ENCODE measurements at places on chromosomes 7 and 10.

DNA sequence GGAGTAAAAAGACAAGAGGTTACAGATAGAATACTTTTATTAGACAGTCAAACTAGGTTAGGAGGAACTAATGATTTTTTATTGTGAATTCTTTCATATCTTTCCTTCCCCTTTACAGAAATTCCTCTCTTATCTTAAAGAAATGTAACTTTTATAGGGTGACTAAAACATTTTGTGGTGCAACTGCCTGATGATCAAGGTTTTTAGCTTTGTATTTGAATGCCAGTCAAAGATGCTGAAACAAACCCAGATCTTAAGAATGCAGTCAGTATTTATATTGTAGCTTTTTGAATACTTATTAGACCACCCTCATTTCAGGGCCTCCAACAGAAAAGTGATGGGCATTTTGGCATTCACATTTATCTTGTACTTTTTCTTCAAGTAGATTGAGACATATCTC, 27.4 kb downstream of the TAX1BP1 start:
- DNase-seq = no peak

DNA sequence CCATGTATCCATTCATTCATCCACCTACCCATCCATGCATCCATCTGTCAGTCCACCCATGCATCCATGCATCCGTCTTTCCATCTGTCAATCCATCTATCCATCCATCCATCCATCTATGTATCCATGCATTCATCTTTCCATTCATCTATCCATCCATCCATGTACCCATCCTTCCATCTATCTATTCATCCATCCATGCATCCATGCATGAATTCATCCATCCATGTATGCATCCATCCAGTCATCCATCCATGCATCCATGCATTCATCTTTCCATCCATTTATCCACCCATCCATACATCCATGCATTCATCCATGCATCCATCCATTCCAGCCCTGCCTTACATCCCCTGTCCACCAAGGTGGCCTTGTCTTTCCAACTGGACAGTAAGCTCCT, 45.7 kb downstream of the SORCS3 start:
- DNase-seq = no peak

- no peak for DNase-seq
Measured at GRCh38 chr7:135711139-135711469, 16.9 kb downstream of the SLC13A4 start.

GRCh38 chr7:152931633-152932032, 172.1 kb downstream of the ACTR3B start:
- DNase-seq = no peak

- DNase-seq = no peak
Measured at GRCh38 chr7:28483908-28484605, 71.7 kb downstream of the CREB5 start.

DNA sequence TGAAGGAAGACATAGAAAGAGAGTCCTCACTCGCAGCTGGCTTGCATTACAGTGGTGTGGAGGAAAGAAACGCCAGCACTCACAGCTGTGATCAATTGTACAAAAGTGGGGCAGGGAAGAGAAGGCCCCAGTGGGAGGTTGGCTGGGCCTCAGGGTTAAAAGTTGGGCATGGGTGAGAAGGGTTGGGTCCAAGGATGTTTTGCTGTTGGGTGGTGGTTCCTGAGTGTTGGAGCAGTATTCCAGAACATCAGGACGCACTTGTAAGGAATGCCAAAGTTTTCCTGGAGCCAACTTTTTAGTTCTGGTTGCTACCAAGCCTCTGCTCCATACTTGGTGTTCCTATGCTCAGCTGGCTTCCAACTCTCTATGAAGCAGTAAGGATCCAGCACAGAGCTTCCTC, 55.4 kb upstream of the MKRN1 start:
- no peak for DNase-seq

DNA sequence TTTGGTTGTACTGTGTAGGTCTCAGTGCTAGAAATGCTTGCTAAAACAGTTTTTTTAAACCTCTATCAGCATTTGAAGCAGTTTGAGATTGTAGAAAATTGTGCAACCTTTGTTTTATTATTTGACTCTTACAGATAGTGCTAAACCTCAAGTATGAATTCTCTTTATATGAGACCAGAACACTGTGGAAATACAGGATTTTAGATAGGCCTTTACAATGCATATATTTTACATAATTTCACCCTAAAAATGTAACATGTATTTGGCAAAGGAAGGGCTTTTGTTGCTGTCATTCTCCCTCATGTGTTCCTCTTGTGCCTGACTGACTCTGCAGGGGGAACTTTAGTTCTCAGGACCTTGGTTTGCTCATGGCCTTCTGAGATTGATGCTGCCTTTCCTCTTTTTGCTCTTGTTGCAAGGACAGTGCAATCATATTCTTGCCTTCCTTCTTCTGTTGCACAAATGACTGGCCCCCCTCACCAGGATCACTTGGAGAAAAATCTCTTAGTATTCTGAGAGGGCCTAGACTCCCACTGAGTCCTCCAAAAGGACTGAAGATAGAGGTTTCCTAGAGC, 188.7 kb downstream of the PPP1R9A start:
- no peak for DNase-seq

DNA sequence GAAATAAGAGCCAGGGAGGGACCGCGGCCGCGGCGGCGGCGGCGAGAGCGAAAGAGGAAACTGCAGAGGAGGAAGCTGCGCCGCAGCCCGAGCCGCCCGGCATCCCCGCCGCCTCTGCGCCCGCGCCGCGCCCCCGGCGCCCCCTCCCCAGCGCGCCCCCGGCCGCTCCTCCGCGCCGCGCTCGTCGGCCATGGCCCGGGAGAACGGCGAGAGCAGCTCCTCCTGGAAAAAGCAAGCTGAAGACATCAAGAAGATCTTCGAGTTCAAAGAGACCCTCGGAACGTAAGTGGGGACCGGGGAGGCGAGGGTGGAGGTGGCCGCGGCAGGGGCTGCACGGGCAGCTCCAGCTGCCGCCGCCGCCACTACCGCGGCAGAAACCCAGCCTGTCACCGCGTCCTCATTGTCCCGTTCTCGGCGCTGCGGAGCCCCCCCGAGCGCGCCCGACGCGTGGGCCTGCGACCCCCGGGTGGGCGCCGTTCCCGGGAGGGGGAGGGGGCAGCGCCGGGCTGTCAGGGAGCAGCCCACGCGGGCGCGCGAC, 351 bp downstream of the CAMK1D start:
- no peak for DNase-seq

DNA sequence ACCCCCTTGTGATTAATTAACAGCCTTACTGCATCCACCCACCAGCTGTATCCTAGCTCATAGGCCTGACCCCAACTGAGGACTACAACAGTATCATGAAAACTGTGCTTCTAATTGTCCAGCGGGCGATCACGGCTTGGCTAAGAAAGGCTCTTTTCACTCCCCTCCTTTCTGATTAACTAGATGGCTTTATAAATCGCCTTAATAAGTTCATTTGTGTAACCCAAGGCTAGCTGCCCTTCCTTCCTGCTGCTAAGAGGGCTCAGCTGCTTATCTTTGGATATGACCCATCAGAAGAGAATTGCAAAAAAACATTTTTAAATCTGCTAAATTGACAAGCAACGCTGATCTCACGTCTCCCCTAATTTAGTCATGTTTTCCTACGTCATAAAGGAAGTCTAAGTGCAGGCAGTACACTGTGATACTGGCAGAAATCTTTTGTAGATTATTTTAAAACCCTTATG, 163.0 kb upstream of the LAMB4 start:
- no peak for DNase-seq

DNA sequence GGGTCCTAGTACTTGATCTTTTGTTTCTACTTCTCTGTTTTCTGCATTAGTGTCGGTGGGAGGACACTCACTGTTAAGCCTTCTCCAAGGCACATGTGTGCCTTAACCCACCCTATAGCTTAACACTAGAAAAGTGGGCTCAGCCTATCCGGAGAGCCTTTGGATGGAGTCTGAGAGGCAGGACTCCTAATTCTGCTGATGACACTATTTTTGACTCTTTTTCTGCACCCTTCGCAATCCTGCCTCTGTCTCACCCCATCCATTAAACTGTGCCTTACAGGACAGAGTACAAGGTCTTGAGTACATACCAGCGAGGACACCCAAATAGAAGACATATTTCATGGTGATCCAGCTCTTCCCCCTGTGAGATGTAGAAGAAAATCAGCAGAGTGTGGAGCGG, 577 bp downstream of the PRSS37 start:
- no peak for DNase-seq

- DNase-seq = no peak
Measured at GRCh38 chr7:66339141-66339540, 134.0 kb downstream of the TPST1 start.

GRCh38 chr7:144438759-144439158, 35.3 kb upstream of the NOBOX start:
- no peak for DNase-seq

DNA sequence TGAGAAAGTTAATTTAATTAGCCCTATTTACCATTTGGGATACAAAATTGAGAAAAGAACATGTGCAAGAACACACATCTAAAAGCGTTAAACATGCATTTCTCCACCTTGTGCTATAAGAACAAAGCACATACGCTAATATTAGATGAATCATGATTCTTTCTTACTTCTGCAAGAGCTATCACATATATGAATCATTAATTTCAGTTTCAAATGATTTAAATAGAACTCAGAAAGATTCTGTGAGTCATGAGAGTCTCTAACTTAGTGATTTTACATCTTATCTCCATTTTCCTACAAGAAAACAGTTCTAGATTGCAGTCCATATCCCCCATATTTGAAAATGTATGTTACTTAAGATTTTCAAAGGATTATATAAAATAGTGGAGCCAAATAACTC, 173.9 kb downstream of the RNLS start:
- no peak for DNase-seq

- DNase-seq = no peak
Measured at GRCh38 chr7:73991522-73992100, 36.4 kb upstream of the ELN start.

- no peak for DNase-seq
Measured at GRCh38 chr10:113616244-113617074, 47.4 kb downstream of the NRAP start.

GRCh38 chr10:95741807-95742467, 14.0 kb upstream of the ENTPD1 start:
- DNase-seq = no peak

- DNase-seq = no peak
Measured at GRCh38 chr7:90701021-90701420, 104.9 kb downstream of the CDK14 start.

- DNase-seq = no peak
Measured at GRCh38 chr10:72162978-72163377, 52.8 kb upstream of the ANAPC16 start.

DNA sequence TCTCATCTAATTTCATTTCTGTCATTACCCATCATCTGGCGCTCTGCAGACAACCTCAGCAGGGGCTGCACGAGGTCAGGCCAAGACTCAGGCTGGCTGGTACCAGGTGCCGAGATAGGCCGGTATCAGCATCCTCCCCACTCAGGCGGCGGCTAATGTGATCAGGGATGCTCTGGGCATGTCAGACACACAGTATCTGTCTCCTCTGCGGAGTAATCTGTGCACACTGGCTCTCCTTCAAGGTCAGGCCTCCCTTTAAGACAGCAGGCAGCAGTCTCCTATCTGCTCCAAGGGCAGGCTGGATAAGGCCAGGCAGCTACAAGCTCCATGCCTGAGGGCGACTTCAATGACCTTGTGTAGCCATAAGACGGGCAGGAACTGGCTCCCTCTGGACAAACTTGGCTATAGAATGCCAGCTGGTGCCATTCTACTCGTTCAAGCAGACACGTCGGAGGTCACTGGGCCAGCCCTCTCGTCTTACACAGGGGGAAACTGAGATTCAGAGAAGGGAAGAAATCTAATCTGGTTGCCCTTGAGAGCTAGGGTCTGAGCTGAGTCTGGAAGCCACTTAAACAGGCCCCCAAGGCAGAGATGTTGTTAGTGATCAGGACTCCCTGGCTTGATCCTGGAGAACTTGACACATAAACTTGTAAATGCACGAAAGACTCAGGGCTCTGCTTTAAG, 59.3 kb downstream of the ARHGAP22 start:
- DNase-seq = no peak

DNA sequence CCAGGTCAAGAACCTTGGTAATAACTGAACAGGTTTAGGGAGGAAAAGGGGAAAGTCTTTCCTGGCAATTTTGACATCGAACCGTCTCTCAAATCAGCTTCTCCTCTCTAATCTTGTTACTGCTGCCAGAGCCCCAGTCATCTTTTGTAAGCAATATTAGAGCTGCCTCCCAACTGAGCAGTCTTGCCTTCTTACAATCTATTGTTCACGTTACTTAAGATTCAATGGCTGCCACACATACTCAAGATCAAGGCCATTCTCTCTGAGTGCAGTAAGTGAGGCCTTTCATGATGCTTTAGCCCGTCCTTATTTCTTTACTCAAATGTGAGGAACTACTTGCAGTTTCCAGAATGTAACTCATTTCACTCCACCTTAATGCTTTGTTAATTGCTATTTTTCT, 12.4 kb downstream of the NET1 start:
- DNase-seq = no peak

DNA sequence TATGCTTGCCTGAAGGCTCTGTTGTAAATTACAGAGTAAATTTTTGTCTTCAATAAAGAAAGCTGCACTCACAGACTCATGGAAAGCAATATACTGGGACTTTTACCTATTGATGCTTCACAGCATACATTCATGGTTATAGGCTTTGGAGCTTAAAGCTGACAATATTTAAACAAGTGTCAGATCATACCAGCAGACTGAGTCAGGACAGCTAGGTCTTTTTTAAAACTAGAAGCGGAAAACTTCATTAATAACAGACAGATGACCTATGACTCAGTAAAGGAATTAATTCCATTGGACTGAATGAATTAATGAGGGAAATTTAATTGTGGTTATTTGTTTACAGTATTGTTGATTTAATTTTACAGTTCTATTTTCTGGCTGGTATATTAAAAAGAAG, 165.8 kb upstream of the DGKB start:
- no peak for DNase-seq

DNA sequence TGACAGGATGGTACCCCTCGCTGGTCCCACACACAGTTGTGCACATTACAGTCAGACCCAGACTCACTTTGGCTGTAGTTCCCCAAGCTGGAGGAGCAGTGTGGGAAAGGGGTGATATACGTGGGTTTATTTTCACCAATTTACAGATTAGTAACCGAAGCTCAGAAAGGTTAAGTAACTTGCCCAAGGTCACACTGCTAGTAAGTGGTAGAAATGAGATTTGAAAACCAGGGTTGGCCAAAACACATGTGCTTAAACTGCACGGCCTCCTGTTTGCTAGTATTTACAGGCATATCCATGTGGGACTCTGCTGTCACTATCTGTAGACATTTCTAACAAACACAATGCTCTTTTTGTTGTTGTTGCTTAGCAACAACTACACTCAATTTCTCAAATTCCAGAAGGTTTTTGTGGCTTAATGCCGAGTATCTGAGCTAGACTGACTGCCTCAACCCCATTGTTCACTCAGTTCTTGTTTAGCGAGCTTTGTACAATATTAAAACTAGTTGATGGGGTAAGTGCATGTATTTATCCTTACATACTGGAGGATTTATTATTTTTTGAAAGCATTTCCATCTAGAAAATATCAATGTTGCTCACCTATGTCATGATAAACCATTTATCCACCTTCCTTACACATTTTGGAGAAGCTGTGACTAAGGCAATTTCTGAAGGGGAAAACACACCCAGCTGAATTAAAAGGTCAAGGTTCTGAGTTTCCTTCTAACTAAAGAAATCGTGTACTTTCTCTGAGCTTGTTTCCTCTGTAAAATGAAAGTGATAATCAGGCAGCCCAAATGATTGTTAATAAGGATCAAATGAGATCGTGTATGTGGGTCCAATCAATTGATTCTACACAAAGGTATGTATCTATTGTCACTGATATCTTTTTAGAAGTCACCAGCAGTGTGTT, 5.3 kb upstream of the TMEM139 start:
- DNase-seq = no peak
